Fibroblast of villous mesenchyme (primary cell): ENCODE measurements at places on chromosomes 3 and 15. TPM values are rescaled to one million over a fixed set of nuclear protein-coding genes. Genes with fewer than 3 reads are reported as not detected.

GRCh38 chr15:85298941-85299340 is 81.5 kb upstream of the AKAP13 start:
- DNase-seq: no peak

- DNase-seq: no peak
These were observed 55.0 kb upstream of the EPHB3 start for GRCh38 chr3:184506561-184506991.

The P2RY13 gene
- total RNA-seq: not detected in 2 replicates

DNA sequence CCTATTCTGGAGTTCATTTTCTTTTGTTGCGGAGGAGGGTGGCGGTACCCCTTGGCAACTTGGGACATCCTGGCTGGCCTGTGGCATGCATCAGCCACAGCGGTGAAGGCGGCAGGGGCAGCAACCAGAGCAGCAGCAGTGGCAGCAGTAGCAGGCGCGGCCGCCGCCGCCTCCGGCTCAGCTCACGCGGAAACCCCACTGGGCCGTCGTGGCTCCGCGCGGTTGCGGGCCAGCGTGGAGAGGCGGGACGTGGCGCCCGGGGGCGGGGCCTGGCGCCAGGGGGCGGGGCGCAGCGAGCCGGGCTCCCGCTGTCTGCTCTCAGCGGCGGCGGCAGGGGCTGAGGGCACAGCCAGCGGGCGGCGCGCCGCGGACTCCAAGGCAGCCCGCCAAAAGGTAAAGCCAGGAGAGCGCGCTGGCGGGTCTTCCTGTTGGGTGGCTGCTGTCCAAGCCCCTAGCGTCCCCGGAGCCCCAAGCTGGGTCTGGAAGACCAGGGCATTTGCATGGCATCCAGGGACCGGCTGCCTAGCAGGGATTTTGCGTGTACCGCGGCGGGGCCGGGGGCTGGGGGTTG is 334.4 kb upstream of the THRB start:
- DNase-seq: no peak
